ENCODE measurements at places on chromosomes 3 and 15. TPM values are rescaled to one million over a fixed set of nuclear protein-coding genes. Genes with fewer than 3 reads are reported as not detected.

The GOLGA6L7 gene
- total RNA-seq: not detected

The ASB14 gene
- total RNA-seq: not detected

The DLL4 gene
- 0.07 TPM for total RNA-seq

The A4GNT gene
- not detected for total RNA-seq

The MCF2L2 gene
- not detected for total RNA-seq

The ZNF502 gene
- total RNA-seq: not detected

The EPHA6 gene
- total RNA-seq: not detected

The AQP9 gene
- total RNA-seq: not detected

The SLC2A2 gene
- not detected for total RNA-seq

The UCN2 gene
- 0.52 TPM for total RNA-seq

DNA sequence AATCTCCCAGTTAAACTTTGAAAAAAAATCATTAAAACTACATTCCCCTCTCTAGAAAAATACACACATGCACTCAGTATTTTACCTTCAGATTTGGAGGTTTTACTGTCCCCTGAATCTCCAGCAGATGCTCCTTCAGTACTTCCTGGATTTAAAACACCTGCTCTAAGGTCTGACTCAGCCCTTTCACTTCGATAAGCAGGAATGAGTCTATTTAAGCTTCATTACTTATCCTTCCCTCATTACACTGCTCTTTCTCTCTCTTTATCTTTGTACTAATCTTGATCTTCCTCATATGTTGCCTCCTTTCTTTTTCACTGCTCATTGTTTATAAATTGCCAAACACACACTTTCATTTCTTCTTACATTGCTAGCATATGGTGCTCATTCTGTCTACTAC is 443.9 kb downstream of the DIPK2A start:
- no peak for DNase-seq

DNA sequence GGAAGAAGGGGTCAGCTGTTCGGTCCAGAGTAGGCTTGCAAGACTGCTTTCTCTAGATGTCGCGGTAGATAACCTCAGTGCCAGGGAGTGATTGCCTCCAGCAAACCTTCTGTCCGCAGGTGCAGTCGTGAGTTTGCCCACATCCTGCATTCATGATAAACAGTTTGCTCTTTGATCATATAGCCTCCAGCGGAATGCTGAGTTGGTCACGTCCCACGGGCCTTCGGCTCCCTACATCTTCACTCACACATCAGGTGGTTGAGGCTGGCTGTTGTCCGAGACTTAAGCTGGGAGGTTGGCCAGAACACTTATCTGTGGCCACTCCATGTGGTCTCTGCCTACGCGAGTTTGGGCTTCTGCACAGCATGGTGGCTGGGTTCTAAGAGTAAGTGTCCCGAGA is 62.1 kb upstream of the NR2C2 start:
- no peak for DNase-seq

GRCh38 chr15:85071061-85071460 is 89.4 kb downstream of the PDE8A start:
- DNase-seq: no peak

DNA sequence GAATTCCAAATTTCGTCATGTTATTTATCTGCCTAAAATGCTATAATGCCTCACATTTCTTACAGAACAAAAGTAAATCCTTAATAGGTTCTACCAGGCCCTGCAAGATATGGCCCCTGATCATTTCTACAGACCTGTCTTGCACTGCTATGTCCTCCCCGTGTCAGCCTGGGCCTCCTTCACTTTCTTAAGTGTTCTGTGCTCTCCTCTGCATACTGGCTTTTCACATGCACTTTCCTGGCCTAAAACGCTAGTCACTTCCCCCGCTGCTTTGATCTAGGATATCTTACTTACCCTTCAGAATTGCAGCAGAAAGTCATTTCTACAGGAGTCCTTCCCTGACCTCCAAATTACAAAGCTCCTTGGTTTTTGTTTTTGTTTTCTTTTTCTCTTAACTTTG is 551.3 kb downstream of the NSUN3 start:
- no peak for DNase-seq

- DNase-seq: no peak
Observed at GRCh38 chr3:103968131-103968530, 1398.6 kb upstream of the ALCAM start.

- peak; percentile 32 for DNase-seq
Observed at GRCh38 chr3:124620600-124621063, 109.6 kb upstream of the UMPS start.

DNA sequence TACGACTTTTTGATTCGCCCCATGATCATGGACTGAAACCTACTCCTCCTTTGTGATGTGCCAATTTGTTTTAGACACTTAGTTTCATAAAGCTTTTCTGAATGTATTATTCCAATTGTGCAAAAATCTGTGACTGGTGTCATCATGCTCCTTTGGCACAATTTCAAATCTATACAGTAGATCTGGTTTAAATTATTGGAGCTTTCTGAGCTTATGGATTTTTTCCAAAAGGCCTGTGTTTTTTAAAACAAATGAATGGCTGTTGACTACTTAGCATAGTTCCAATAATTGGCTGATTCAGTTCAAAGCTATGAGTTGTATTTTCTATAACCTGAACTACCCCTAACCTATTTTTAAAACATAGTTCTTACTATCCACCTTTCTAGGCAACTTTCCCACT is 282.7 kb downstream of the CNTN3 start:
- no peak for DNase-seq

DNA sequence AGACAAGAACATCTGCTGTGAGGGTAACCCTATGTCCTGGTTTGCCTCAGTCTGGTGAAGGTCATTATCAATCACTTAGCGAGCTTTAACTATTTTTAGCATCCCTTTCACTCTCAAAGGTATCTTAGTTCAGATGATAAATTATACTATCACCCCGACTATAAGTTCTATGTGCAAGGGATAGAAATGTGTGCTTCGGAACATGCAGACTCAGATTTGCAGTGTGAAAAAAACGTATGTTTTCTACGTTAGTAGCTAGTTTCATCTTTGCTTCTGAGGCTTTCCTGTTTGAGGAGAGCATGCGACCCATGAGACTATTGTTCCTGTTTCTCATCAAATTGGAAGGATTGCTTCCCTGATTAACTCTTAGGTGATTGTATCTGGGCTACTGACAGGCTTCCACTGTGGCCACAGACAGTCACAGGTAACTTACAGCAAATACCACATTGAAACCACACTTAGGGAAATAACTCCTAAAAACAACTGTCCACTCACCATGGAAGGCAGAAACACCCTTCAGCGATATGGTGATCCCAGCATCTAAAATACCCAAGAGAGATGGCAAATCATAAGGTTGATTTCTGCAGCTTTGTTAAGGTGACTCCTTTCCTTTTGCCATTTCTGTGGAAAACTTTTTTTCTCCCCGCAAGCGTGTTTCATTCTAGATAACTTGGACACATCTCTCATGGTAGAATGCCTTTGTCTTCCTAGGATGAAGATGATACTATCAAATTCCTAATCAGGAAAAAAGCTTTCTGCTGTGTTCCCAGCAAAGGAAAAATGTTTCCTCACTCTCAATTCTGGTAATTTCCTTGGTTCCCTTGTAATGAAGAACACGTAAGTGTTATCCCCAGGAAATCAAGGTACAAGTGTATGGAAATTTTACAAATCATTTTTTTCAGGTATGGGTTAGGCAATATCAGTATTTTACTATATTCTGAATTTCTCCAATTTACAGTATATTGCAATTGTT is 5.2 kb downstream of the GCSAM start:
- no peak for DNase-seq

- DNase-seq: no peak
Observed at GRCh38 chr15:39628546-39629257, 47.8 kb downstream of the THBS1 start.

DNA sequence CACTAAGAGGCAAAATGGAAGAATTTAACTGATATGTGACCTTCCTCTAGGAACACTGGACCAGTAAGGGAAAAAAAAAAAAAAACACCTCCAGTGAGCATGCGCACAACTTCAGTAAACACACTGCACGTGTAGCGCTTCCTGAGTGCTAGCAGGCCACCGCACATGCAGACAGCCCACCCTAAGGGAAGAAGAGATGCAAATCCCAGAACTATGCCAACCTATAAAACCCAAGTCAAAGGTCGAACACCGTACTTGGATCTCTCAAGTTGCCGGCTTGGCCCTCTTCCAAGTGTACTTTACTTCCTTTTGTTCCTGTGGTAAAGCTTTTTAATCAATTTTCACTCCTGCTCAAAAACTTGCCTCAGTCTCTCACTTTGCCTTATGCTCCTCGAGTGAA is 64.5 kb upstream of the CADPS start:
- DNase-seq: no peak

DNA sequence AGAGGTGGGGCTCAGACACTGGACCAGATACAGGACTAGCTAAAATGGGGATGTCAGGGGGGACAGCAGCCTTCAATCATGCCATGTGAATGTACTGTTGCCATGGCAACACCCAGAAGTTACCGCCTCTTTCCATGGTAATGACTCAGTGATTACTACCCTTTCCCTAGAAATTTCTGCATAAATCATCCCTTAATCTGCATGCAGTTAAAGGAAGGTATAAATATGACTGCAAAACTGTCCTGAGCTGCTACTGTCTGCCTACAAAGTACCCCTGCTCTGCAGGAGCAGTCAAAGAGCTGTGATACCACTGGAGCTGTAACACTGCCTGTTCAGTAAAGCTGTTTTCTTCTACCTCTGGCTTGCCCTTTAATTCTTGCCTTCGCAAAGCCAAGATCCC is 168.2 kb downstream of the PEAK1 start:
- DNase-seq: no peak

DNA sequence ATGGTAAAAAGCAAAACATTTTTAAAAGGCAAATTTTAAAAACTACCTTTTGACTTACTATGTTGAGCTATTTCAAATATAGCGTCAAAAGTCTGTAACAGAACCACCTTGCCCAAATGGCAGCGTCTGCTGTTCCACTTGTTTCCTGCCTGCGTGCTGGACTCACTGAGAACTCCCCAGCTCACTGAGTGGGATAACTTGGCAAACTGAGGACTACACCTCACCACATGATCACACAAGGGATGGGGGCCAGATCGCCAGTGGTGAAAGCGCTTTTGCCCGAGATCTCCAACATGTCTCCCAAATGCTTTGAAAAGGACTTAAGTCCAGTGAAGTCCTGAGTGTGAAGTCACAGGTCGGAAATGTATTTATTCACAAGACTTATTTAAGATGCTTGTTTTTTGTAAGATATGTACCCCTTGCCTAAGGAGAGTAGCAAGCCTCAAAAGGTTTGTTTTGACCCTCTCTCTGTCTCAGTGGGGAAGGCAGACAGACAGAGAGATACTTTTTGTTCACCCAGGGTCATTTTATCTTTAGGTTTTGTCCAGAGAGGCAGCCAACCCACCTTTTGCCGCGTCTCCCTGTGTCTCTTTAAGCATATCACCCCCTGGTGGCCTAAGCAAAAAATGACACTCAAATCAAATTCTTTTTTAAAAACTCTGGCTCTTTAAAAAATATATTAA is 192.6 kb downstream of the PDZRN3 start:
- peak; percentile 33 for DNase-seq

- no peak for DNase-seq
Observed at GRCh38 chr15:90062023-90062442, 40.2 kb downstream of the IDH2 start.

Measured in Caki2 (cell line).